IPS DF 19.7 (cell line): ENCODE measurements at places on chromosomes 4 and X.

- DNase-seq: no peak
Observed at GRCh38 chrX:16588266-16588665, 61.7 kb upstream of the S100G start.

GRCh38 chrX:10254739-10255138 lies 98.0 kb downstream of the CLCN4 start:
- no peak for DNase-seq

DNA sequence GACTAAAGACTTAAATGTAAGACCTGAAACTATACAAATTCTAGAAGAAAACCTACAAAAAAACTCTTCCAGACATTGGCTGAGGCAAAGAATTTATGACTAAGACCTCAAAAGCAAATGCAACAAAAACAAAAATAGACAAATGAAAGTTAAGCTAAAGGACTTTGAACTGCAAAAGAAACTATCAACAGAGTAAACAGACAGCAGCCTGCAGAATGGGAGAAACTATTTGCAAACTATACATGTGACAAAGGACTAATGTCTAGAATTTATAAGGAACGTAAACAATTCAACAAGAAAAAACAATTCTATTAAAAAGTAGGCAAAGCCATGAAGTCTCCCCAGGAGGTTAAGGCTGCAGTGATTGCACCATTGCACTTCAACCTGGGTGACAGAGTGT lies 9.1 kb downstream of the FAM47E start:
- DNase-seq: no peak

GRCh38 chrX:129495900-129496299 lies 27.4 kb downstream of the SMARCA1 start:
- DNase-seq: no peak

DNA sequence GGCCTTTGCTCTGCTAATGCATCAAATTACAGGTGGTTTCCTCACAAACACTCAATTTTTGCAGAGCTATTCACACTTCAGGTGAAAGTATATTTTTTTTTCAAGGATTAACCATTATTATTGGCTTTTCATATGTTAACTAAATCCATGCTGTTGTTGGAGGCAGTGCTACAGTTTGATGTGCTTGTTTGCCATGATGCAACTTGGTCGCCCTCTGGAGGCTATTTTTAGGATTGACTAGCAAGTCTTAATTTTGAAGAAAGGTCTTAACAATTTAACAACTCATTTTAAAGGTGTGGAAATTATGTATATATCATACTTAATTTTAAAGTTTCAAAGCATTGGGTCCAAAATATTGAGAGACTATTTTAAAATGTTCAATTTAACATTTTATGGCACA lies 168.8 kb upstream of the FAM47A start:
- peak; percentile 7 for DNase-seq

DNA sequence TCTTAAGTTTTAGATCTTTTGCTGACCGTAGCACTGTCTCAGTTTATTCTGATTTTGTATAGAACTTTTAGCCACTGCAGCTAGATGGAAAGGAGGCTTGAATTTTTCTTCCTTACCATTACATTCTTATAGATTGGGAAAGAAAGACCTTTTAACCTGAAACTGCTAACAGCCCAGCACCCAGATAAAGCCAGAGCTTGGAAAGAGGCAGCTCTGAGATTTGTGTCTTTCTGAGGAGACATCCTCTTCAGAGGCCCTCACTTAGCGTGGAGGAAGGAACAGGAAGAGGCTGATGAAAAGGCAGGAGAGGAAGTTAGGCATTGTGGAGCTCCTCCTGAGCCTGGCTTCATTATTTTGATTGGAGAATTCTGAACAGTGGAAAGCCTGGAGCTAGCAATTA lies 35.1 kb downstream of the ATG4A start:
- DNase-seq: no peak

GRCh38 chrX:24148121-24148520 lies 1.4 kb upstream of the ZFX start:
- no peak for DNase-seq

DNA sequence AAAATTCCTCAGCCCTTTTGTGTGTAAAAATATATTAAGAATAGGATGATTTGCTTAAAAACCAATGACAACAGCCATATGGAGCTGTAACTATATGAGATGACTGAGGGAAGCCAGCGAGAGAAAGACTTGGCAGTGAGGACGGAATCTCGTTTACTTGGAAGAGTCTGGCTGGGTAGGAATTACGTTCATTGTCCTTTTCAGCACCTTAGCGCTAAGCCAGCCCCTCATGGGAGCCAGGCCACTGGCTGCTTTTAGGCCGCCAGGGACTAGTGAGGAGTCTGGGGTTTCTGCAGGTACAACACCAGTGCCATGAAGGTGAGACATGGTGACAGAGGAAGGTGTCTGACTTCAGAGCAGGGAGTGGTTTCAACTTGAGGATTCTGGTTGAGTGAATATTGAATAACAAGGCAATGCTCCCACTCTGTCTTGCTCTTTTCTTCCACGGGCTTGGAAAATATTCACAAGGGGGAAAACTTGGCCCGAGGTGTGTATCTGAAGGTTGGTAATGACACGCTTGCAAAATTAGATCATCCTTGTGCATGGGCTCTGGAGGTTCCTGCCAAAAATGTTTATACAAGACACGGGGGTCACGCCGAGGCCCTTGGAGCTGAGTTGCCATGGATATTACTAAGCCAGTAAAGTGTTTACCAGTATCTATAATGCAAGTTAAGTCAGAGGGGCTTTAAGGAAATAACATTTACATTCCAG lies 17.4 kb downstream of the KLF3 start:
- no peak for DNase-seq

DNA sequence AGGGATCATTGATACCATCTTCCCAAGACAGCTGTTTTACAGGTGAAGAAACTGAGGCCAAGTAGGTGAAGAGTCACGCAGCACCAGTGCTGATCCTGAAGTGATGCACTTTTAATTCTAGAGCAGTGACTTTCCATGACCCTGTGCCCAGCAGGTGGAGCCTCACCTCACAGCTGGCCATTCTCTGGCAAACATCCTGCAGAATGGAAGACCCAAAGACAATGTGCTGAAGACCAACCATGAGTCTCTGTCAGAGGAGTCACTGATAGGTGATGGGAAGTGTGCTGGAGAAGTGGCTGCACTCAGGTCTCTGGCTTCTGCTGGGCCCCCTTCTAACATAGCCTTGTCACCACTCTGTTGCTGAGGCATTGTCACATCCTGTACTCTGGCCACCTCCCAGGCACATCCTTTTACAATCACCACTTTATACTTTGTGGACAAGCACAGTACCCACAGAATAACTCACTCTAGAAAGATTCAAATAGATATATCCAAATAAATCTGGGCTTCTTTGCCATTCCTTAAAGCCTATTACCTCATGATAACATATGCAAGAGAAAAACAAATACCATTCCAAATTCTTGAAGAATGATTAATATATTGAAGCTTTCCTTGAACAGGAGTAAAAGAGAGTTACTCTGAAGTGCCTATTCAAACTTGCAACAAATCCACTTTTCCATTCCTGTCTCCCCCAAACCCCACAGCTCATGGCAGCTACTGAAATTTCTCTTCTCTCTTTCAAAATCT lies 64.1 kb upstream of the SCOC start:
- DNase-seq: no peak

- DNase-seq: no peak
Observed at GRCh38 chr4:61505773-61506685, 305.9 kb downstream of the ADGRL3 start.

DNA sequence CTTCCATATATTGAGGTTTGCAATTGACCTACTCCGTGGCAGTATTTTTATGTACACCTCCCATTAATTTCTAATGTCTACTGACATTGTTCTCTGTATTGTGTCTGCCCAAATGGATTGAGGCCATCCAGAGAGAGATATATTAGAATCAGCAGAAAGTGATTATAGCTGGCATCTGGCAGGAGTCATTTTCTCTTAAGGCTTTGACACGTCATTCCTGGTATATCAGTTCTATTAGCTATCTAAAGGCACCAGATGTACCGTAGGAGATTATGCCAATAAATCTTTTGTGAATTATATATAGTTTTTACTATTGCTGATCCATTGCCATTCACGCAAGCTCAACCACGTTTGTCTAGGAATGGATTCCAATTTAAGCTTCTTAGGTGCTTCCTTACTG lies 1026.4 kb upstream of the IGFBP7 start:
- DNase-seq: no peak

- DNase-seq: no peak
Observed at GRCh38 chrX:46626566-46626965, 53.0 kb downstream of the CHST7 start.

DNA sequence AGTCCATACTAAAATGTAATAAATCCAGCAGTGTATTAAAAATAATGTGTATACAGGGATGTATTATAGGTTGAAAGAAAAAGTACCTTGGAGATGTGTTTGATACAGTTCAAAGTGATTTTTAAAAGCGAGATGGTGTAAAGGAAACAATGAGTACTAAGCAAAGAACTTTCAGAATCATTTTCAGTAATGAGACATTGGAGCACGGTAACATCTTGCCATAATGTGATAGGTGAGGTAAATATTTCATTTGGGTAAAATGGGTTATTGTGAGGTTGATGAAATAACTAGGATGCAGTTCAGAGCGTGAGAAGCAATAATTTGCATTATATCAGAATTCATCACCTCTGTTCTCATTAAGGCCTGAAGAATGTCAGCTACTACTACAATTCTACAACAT lies 25.9 kb downstream of the EIF2S3 start:
- DNase-seq: no peak

GRCh38 chr4:42396752-42397634 lies at the start of gene SHISA3:
Gene SHISA3 (plus strand): TSS chr4:42397488. CDS start chr4:42398057, 569 bp downstream.
- DNase-seq: no peak

- DNase-seq: no peak
Observed at GRCh38 chrX:137427816-137428215, 138.1 kb upstream of the ZIC3 start.

DNA sequence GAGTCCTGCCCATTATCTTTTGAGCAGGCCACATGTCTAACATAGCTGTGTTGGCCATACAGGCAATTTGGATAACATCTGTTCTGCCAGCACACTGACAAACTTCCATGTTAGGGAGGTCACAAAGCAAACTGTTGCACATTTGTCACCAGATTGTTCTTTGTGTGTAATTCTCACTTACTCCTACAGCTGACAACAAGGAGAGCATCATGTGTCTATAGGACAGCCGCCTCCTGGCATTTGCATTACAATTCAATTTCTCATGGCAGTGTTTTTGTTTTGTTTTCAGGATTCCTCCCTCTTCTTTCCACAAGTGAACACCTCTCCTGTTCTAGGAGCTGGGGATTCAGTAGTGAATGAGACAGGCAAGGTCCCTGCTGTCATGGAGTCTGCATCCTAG lies 94.3 kb upstream of the LEF1 start:
- DNase-seq: no peak

DNA sequence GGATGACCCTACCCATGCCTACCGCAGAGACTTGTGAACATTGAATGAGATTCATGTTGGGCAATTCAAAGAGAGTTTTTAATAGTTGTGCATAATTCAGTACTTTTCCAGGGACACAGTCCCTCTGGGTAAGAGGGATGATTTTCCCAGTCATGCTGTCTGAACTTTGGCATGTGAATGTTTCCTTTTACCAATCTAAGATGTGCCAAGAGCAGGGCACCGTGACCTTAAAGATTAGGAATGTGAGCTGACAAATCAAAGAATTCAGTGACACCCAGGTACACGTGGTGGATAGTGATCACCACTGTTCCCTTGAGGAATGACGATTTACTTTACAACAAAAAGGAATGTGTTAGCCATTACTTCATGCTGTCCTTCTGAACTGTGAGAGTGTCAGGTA lies 515.6 kb downstream of the PPARGC1A start:
- DNase-seq: no peak
